ENCODE measurements at places on chromosomes 12 and 14.

GRCh38 chr14:20855652-20856291 lies 35.4 kb upstream of the RNASE3 start:
- DNase-seq: no peak

DNA sequence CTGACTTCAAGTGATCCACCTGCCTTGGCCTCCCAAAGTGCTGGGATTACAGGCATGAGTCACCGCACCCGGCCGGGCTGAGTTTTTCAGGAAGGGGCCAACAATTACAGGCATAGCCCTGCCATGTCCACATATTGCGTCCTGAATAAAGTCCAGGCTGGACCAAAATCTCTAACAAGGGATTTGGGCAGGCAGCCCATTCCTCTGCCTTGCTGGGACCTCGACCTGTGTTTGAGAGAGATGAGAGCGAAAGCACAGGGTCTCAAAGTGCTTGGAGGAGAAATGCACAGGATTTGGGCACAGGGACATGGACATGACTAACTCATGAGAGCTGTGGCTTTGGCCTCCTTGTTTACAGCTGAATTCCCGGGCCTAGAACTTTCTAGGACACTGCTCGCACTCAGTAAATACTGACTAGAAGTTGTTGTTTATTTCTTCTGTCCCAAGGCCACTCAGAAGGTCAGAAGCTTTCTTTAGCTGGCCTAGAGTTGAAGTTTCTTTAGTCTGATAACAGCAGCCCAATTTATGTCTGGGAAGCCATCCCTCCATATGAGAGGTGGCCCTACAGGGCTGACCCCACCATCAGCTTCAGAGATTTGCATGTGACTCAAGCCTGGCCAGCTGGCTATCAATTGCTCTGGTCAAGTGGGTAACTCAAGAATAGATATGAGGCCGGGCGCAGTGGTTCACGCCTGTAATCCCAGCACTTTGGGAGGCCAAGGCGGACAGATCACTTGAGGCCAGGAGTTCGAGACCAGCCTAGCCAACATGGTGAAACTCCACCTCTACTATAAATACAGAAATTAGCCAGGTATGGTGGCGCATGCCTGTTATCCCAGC lies 11.7 kb downstream of the CAMKK2 start:
- DNase-seq: no peak

- DNase-seq: no peak
Observed at GRCh38 chr12:58557171-58557570, 363.1 kb downstream of the LRIG3 start.

DNA sequence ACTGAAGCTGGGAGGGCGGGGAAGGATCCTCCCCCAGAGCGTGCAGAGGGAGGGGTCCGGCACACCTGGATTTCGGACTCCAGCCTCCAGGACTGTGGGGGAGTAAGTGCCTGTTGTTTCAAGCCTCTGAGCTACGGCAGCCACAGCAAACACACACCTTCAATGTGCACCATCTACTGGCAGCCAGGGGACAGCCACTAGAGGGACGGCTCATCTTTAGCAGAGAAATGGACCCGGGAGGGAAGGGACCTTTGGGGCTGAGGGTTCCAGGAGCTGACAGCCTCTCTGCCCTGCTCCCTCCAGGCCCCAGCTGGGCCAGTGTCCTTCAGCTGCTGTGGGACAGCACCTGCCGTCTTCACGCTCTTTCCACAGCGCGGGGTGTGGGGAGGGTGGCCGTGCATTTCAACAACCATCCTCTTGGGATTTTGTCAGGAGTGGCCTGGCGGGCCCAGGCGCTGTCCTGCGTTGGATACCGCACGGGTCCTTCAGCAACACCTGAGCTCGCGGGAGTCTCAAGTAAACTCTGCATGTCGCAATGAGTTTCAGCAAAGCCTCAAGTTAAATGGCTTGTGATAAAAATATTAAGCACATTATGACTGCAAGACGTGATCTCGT lies 209.2 kb upstream of the C14orf180 start:
- DNase-seq: no peak

DNA sequence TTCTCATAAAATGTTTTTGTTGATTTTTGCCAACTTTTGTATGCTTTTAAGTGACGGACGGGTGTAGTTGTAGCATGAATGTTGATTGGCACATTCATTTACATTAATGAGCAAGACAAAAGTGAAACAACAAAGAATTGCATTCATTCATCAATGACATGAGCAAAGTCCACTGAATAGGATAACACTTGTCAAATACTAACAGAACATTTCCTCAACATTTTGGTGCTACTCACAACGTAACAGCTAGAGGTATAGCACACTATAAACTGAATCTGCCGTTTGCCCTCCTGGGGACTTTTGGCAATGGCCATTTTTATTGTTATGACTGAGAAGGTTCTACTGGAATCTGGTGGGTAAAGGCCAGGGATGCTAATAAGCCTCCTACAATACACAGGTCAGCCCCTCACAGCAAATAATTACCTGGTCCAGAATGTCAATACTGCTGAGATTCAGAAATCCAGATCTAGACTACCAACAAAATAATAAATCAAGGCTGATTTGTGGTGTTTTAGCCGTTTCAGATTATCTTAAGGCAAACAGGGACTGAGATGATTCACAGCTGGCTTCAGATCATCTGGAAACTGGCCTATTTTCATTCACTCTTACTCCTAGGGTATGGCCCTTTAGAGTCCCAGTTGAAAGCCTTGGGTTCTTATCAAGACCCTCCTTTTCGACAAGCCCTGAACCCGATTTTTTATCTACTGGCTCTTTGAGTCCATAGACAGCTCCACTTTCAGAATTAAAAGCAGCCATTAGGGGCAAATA lies 22.5 kb upstream of the CDKN3 start:
- DNase-seq: no peak
